ENCODE measurements at places on chromosomes 16 and 17.

DNA sequence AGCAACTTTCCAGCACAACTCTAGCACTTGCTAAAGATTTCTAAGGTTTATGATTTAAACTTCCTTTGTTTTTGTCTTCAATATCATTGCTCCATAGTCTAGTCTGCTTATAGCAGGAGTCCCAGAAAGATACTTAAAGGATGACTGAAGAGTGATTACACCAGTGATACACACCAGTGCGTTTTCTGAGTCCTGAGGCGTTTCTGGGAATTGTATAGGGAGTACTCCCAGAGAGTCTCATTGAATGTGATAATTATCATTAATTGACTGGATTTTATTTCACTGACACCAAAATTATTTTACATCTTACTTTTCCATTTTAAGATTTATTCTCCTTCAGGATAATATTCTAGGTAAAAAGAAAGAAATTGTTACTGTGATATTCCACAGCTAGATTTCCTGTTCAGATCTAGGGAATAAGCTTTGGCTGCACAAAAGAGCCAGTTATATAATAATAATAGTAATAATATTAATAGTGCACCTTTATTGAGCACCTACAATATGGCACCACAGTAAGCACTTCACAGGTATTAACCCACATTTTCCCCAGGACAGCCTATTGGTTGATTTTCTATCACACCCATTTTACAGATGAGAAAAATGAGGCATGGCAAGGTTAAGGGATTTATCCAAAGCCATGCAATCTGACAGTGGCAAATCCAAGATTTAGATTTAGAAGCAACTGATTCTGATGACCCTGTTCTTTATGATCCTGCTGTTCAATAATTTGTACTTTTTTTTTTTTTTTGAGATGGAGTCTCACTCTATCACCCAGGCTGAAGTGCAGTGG, 62.6 kb downstream of the IRX5 start:
- no peak for DNase-seq

GRCh38 chr17:81570964-81571363, 18.8 kb upstream of the FAAP100 start:
- no peak for DNase-seq

- no peak for DNase-seq
Observed at GRCh38 chr17:68594552-68594951, 6.6 kb downstream of the FAM20A start.

DNA sequence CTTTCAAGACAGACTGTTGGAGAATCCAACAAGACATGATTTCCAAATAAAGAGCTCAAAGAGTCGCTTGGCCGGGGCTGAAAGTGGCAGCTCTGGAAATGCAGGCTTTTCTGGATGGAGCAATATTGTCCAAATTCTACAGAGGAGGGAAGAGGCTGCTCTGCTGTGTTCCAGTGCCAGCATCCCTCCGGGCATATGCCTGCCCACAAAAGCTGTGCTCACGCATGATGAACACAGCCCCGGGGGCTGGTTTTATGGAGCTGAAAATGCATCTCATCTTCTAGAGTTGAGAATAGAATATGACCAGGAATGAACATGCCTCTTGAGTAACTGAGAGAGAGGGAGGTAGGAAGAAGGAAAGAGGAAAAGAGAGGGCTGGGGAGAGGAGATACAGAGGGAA, 74.7 kb upstream of the TOX3 start:
- no peak for DNase-seq

- DNase-seq, result no peak
Observed at GRCh38 chr17:46742565-46743270, 75.8 kb downstream of the WNT3 start.

DNA sequence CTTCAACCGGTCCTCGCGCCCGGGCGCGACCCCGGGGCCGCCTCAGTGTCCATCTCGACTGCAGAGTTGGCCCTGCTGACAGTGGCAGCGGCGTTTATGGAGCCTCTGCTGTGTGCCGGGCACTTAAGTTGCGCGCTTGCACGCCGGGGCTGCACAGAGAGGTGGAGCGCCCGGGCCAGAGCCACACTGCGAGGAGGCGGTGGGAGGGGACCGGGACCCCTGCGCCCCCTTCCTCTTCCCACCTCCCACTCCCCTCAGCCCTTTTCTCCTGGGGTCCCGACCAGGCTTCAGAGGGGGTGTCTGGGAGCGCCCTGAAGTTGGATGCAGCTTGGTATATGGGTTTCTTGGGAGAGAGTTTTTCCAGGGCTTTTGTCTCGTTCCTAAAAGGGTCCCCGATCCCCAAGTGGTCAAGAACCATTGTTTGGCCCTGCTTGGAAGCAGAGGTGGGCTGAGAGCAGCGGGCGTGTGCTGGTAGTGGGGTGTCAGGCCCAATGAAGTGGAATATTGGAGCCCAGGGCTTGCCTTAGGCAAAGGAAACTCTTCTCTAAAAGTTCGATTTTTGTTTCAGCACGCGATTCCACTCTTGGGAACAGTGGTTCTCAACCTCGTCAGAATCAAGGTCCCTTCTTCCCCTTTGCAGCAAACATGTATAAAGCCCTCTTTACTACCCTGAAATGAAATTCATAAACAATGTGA, 605 bp downstream of the MRTFB start:
- no peak for DNase-seq

DNA sequence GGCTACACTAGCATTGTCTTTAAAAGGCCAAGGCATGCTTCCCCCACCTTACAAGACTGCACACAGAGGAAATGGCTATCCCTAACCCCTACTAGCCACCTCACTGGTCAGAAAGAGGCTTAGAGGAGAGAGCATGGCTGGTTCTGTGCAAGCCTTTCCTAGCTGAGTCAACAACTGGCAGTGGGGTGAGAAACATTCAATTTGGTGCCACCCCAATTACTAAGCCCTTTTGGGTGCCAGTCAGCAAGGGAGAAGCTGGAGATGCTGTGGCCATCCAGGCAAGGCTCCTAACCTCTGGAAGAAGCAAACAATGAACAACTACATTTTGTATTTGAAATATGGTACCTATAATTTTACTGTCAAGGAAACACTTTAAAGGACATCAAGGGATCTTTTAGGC, 4.7 kb upstream of the KAT7 start:
- no peak for DNase-seq

GRCh38 chr16:17343728-17344127, 127.0 kb downstream of the XYLT1 start:
- no peak for DNase-seq

DNA sequence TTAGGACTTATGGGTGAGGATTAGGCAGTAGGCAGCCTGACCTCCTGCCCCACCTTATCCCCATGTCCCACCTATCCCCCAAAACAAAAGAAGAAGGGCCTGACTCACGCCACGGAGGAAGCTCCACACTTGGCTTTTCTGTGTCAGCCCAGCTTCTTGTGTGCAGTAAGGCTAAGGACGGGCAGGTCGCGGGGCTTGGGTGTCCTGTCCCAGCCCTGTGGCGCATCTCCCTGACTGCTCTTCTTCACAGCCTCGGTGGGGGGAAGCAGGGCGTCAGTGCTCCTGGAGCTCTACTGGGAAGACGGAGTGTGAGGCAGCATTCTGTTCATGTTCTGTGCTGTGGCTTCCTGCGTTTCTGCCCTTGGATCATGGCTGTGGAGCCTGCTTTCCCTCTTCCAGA, 34.6 kb upstream of the ALDH3A2 start:
- DNase-seq, result no peak

DNA sequence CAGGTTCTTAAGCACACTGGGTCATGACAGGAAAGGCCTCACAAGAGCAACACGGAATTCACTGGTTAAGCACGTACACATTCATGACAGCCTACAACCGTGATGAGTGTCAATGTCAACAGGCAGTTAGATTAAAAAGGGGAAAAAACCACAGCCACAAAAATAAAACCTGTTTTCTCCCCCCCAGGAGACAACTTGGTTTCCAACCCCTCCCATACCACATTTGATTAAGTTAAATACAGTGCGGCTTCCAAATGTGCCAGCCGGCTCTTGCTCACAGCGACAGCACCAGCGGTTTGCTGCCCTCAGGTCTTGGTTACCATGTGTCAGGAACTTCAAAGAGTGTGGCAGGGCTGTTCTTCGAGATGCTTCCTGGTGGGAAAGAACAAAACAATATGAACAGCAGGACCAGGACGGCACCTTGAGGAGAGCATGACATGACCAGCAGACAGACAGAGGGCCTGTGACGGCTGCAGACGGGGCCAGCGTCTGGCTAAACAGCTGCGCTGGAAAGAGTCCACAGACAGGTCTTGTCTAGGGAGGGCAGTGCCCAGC, 193.6 kb downstream of the PARN start:
- DNase-seq, result no peak

- DNase-seq, result no peak
Observed at GRCh38 chr17:63240106-63240505, 206.0 kb downstream of the CYB561 start.

- DNase-seq, result no peak
Observed at GRCh38 chr17:40562838-40563219, 2.4 kb downstream of the CCR7 start.

GRCh38 chr17:1810450-1811103, 19.1 kb downstream of the SMYD4 start:
- DNase-seq, result no peak

DNA sequence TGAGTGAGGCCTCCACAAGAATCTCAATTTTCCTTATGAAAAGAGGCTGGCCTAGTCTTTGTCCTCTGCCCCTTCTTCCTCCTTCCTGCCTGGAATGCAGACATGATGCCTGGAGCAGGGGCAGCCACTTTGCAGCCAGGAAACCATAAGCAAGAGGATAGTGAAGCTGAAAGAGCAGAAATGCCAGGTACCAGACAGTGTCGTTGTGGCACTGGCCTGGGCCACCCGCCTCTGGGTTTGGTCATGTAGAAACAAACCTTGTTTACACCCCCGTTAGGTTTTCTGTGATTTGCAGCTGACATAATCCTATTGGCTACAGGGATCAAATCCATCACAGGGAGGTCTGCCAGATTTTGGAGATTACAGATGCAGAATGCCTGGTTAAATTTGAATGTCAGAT, 16.5 kb downstream of the CBFA2T3 start:
- DNase-seq, result no peak

DNA sequence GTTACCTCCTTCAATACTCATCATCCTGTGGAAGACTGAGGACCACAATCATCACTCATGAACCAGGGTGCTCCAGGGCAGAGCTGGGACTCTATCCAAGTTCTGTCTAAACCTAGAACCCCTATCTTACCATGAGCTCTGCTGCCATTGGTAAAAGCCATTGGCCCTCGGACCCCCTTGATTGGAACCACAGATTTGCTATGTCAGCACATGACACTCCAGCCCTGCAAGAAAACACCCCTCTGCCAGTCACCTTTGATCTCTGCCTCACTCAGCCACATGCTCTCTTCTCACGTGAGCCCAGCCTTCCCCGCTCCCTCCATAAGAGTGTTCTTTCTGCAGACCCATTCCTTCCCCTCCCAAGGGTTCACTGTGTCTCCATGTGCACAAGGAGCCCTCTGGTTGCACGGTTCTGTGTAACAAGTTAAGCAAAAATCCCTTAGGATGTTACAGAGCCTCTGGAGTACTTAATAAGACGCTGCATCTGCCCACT, 468.8 kb upstream of the DYNLRB2 start:
- DNase-seq, result no peak

DNA sequence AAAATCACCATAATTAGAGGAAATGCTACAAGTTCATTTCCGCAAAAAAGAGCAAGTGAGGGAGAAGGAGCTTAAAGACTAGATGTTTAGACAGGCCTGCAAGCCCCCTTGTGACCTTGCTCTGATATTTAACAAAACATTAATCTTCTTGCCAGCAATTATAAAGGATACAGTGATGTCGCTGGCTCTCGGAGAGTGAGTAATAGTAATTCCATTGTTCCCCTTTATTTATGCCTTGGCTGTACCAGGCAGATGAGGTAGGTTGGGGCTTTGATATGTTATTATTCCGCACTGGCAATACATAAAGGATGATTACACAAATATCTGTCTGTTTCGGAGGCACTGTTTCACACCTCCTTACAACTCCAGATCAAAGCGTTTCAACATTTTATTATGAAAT, 204.8 kb upstream of the SALL1 start:
- DNase-seq, result no peak

- no peak for DNase-seq
Observed at GRCh38 chr17:81058263-81058871, 23.4 kb downstream of the BAIAP2 start.

DNA sequence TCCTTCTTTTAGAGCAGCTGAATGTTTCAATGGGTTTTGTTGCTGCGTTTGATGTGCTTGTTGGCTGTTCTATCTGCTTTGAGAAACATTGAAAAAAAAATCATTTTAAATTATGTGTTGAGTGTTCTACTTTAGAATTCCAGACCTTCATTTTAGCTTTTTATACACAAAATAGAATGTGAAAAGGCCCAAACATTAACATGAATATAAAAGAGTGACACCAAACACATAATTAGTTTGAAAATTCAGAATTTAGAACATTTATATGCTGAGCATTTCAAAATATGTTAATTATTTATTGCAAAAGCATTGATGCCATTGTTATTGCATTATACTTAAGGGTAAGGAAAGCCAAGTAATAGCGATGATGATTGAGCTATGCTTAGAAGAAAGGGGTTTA, 2.9 kb downstream of the NFAT5 start:
- no peak for DNase-seq

DNA sequence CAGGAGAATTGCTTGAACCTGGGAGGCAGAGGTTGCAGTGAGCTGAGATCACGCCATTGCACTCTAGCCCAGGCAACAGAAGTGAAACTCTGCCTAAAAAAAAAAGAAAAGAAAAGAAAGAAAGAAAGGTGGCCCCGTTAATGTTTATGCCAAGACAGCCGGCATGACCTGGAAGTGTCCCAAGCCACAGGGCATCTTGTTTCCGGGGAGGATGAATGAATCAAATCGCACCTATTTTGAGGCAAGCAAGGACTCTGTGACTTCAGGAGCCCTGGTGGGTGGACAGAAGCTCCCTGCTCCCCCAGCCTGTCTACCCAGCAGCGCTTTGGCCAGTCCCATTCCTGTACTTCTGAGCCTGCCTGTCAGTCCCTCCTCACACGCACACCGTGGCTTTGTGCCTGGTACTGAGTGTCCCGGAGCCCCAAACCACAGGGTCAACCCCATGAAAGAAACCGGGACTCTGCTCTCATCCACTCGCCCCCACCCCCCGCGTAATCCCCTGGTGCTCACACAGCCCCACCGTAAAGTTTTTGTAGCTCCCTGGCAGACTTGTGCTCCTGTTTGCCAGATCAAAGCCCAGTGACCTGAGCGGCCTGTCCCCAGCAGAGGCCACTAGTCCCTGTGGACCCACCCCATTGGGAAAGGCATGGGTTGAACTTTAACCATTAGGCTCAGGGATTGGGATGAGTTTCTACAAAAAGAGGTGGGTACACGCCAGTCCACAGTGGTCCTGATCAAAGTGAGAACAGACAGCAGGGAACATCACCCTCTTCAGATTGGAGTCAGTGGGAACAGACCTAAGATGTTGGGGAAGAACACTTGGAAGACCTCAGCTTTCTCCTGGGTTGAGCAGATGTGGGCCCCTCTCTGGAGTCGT, 19.3 kb downstream of the CD2BP2 start:
- no peak for DNase-seq

- no peak for DNase-seq
Observed at GRCh38 chr16:67398546-67399217, 5.4 kb upstream of the TPPP3 start.

All from stimulated activated CD8-positive, alpha-beta memory T cell treated with anti-CD3 and anti-CD28 coated beads, Interleukin-2, amount 100 ng/mL, for 1 hour (primary cell).